ENCODE measurements at places on chromosomes 3 and 15.

- DNase-seq = no peak
Observed at GRCh38 chr3:123295901-123296250, 94.1 kb downstream of the SEC22A start.

GRCh38 chr3:151146731-151147091, 56.3 kb downstream of the GPR171 start:
- no peak for DNase-seq

DNA sequence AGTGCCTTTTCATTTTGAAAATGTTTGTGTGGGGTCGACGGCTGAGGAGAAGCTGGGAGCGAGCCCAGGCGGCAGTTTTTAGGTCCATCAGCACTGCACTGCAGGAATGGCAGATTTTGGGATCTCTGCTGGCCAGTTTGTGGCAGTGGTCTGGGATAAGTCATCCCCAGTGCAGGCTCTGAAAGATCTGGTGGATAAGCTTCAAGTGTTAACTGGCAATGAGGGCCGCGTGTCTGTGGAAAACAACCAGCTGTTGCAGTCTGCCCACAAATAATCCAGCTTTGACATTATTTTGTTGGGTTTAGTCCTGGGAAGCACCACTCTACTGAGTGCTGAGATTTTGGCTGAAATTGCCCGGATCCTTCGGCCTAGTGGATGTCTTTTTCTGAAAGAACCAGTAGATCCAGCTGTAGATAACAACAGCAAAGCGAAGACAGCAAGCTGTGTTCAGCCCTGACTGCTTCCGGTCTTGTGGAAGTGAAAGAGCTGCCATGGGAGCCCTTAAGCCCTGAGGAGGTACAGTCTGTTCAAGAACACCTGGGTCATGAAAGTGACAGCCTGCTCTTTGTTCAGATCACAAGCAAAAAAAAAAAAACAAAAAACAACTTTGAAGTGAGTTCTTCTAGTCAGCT, 13.1 kb upstream of the ANP32A start:
- no peak for DNase-seq

DNA sequence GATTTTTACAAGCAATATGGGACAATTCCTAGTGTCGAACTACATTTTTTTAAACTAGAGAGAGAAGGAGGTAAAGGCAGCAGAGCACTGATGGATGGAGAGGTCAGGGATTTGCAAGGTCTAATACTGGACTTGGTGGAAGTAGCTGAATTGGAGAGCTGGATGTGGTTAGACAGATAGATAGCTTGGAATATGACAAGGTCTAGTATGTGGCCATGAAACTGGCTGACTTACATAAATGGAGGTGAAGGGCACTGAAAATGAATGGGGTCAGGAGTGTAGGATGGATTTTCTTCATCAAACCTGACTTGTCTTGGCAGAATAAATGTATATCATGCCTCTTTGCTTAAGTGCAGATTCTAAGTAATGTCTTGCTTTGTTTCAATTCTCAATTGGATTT, 10.1 kb upstream of the RTP4 start:
- DNase-seq = no peak

DNA sequence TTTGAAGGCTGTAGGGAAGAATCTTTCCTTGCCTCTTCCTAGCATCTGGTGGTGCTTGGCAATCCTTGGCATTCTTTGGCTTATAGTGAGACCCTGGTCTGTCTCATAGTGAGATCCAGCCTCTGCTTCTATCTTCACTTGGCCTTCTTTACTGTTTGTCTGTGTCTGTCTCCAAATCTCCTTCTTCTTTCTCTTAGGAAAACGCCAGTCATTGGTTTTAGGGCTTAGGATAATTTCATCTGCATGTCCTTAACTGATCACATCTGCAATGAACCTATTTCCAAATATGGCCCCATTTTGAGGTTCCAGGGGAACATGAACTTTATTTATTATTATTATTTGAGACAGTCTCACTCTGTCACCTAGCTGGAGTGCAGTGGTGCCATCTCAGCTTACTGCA, 25.8 kb downstream of the KAT2B start:
- no peak for DNase-seq

DNA sequence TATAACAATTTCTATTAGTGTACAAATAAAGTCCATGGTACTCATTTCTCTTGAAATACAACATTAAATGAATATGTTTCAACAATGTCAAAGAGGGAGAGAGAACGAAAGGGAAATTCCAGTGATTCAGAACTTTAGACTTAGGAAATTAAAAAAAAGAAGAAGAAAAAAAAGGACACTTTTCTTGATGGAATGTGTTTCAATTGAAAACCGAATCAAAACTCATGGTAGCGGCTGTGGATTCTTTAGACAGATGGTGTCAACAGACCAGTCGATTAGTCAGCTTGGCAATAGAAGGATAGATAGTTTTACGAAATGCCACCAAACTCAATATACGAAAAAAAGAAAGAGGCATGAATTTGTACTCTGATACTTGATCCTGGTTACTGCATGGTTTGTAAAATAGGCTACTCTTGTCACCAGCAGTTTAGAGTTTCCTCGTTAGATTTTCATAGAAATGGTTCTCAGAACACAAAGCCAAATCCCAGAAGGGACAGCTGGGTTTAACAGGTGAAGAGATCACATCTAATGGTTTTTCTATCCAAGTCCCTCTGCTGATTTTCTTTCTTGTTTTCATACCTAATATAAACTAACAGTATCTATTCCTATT, 793.5 kb downstream of the ROBO1 start:
- DNase-seq = no peak

- no peak for DNase-seq
Observed at GRCh38 chr3:49665822-49666519, 8.2 kb upstream of the APEH start.

GRCh38 chr3:45612138-45612537, 17.6 kb downstream of the LIMD1 start:
- no peak for DNase-seq

DNA sequence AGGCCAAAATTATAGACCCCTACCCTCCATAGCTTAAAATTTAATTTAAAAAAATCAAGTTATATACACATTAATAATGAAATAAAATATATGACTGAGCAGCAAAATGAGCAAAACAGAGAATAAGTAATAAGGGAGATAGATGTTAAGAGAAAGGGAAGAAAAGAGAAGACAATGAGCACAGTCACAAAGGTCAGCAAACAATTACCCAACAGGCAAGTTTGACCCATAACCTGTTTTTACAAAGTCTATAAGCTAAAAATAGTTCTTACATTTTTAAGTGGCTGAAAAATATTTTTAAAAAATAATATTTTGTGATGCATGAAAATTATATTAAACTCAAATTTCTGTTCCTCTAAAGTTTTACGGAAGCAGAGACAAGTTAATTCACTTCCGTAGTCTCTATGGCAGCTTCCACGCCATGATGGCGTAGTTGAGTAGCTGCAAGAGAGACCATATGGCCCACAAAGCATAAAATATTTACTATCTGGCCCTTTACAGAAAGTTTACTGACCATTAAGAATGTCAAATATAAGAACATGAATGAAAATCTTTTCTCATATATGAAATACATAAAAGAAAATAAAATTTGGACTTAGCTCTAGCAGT, 47.5 kb downstream of the ACAP2 start:
- no peak for DNase-seq

- DNase-seq = no peak
Observed at GRCh38 chr3:135155228-135155627, 360.2 kb downstream of the EPHB1 start.

DNA sequence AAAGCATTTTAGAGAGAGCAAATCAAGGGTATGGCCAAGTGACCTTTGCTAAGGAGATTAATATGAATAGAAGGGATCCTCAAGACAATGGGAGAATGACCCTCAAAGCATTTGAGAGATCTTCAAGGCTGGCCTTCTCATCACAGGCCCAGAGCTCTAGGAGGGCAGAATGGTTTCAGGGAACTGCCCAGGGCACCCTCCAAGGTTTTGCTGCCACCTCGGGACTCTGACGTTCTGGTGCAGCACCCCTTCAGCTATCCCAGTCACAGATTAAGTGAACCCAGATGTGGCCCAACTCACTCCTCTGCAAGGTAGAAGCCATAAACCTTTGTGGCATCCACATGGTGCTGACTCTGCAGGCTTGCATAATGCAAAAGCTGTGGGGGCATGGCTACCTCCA, 209.3 kb downstream of the TLE3 start:
- no peak for DNase-seq

DNA sequence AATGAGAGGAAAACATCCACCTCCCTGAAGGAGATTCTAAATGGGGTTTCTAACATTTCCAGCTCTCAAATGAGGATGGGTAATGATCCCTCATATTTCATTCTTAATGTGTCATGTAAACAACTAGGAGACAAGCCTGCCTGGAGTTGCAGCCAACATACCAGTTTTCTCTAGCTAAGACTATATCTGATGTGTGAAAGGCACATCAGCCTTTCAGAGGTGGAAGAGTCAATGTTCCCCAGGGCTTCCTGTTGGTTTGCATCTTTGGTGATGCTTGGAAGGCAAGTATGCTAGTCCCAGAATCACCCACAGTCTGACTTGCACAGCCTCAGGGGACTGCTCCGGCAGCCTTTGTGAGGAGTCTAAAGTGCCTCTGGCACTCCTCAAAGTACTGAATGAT, 921.2 kb downstream of the SQOR start:
- DNase-seq = no peak

DNA sequence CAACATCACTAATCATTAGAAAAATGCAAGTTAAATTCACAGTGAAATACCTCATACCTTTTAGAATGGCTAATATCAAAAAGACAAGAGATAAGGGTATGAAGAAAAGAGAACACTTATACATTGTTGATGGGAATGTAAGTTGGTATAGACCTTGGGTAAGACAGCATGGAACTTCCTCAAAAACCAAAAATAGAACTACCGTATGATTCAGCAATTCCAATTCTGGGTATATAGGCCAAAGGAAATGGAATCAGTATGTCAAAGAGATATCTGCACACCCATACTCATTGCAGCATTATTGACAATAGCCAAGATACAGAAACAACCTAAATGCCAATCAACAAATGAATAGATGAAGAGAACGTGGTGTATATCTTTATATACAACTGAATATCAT, 166.8 kb upstream of the LRRN1 start:
- DNase-seq = no peak

- DNase-seq = no peak
Observed at GRCh38 chr3:172347895-172348679, 100.2 kb downstream of the GHSR start.

GRCh38 chr15:72231833-72232478, 966 bp upstream of the PKM start:
- no peak for DNase-seq

DNA sequence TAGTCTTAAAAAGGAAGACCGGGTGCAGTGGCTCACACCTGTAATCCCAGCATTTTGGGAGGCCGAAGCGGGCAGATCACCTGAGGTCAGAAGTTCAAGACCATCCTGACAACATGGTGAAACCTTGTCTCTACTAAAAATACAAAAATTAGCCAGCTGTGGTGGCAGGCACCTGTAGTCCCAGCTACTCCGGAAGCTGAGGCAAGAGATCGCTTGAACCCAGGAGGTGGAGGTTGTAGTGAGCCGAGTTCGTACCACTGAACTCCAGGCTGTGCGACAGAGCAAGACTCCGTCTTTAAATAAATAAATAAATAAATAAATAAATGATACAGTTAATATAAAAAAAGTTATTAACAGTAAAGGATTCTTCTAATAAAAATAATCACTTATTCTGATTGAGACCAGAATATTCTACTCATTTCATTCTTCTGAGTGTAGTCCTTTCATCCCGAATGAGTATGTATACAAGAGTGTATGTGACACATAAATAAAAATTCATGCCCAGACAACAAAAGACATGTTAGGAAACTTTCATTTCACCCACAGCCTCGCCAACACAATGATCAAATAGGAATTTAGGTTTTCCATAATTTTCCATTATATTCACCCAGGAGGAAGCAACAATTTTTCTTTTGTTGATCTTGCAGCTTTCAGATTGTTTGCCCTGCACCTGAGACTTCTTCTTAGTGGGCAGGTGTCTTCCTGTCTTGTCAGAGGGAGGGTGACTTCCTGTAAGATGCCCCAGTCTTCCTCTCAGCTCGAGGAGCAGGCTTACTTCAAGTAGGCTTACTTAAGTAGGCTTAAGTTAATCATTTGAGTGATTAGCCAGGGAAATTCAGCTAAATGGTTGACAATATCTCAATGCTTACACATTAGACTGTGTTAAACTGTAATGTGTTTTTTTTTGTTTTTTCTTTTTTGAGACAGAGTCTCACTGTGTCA, 7.8 kb upstream of the NUP210 start:
- DNase-seq = no peak

DNA sequence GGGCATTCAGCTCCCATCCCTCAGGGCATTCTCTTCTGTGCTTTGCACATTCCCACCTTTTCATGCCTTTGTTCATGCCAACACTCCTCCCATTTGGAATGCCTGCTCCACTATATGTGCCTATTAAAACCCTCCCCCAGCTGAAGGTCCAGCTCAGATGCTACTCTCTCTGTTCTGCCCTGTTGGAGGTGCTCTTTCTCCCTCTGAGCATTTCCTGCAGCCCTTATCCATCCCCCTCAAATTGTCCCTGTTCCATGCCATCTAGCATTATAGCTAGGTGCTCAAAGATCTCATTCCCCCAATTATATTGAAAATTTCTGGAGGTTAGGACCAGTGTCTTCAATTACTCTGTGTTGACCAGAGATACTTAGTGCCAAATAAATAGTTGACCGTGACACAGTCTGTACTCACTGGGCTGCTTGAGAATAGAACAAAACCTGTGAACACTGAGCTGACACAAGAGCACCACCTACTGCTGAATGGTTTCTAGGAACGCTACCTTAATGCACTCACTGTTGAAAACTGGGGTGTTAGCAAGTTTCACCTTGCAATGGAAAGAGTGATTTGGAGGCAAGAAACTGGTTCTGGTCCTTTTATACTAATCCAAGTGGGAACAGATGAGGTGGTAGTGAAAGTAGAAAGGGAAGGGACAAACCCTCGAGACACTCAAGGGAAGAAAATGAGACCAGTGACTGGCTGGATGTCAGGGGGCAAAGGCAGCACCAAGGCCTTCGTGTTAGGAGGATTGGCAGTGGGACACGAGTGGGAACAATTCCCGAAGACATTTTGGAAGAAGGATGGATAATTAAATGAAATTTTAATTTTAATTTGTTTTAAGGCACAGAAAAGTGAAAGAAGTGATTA, 289.8 kb upstream of the ROPN1 start:
- no peak for DNase-seq

- no peak for DNase-seq
Observed at GRCh38 chr3:184993394-184993793, 159.5 kb downstream of the C3orf70 start.

GRCh38 chr3:153704115-153704514, 417.1 kb upstream of the ARHGEF26 start:
- DNase-seq = no peak

- DNase-seq = no peak
Observed at GRCh38 chr3:66502981-66503380, 2.2 kb upstream of the LRIG1 start.

- no peak for DNase-seq
Observed at GRCh38 chr15:90561344-90562244, 31.9 kb downstream of the CRTC3 start.

DNA sequence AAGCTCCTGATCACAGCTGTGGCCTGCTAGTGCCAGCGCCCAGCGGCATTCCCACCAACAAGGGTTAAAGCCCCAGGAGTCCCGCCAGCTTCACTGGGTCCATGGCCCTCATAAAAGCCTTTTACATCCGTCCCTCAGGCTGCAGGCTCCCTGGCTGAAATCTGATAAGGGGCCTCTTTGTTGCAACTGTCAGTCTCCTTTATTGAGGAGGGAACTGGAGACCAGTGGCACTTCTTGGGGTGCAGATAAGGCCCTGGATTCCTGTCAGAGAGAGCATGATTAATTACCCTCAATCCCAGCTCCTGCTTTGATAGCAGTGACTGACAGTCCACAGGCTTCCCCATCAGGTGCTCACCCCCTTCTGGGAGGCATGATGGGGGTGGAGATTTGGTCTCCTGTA, 30.9 kb upstream of the CLK3 start:
- DNase-seq = no peak
